RPMI7951 (cell line): ENCODE measurements at places on chromosomes 16 and 17. TPM values are rescaled to one million over a fixed set of nuclear protein-coding genes. Genes with fewer than 3 reads are reported as not detected.

The KRT39 gene
- total RNA-seq: 0.24 TPM in 1 of 2 replicates, not detected in the other

The NPTX1 gene
- total RNA-seq: 2.5 and 4.6 TPM in 2 replicates

The TNK1 gene
- 0.60 and 0.78 TPM in 2 replicates for total RNA-seq

The ATP2A1 gene
- total RNA-seq: 0.20 TPM in 1 of 2 replicates, not detected in the other

The PARD6A gene
- total RNA-seq: 1.6 and 1.9 TPM in 2 replicates

The CCR7 gene
- not detected in 2 replicates for total RNA-seq

The GPR142 gene
- total RNA-seq: not detected in 2 replicates

The CNTNAP1 gene
- 9.6 and 10.2 TPM in 2 replicates for total RNA-seq

The QRICH2 gene
- 0.48 and 0.59 TPM in 2 replicates for total RNA-seq

The APPBP2 gene
- 18.7 and 20.3 TPM in 2 replicates for total RNA-seq

The ZNF385C gene
- total RNA-seq: not detected in 2 replicates

The POLR2A gene
- total RNA-seq: 15.4 and 22.3 TPM in 2 replicates

The VAT1L gene
- total RNA-seq: 53.7 and 62.0 TPM in 2 replicates

The PDIA2 gene
- 0.84 TPM in 1 of 2 replicates, not detected in the other for total RNA-seq

The CSNK2A2 gene
- total RNA-seq: 15.6 and 15.8 TPM in 2 replicates

The TBKBP1 gene
- total RNA-seq: 0.48 and 1.3 TPM in 2 replicates

The SHISA9 gene
- total RNA-seq: 0.10 and 0.12 TPM in 2 replicates

The FN3K gene
- total RNA-seq: 0.68 TPM in 1 of 2 replicates, not detected in the other

The MYH4 gene
- total RNA-seq: not detected in 2 replicates

The RANBP10 gene
- total RNA-seq: 2.6 and 2.9 TPM in 2 replicates

The KRT9 gene
- total RNA-seq: not detected in 2 replicates

The PRKCB gene
- not detected in 2 replicates for total RNA-seq

The RND2 gene
- not detected in 2 replicates for total RNA-seq

The GNG13 gene
- total RNA-seq: not detected in 2 replicates

The SNAI3 gene
- total RNA-seq: not detected in 2 replicates

The FAM20A gene
- total RNA-seq: 0.36 and 0.68 TPM in 2 replicates

The CRHR1 gene
- not detected in 2 replicates for total RNA-seq

The PRSS27 gene
- 0.29 and 1.1 TPM in 2 replicates for total RNA-seq

The TPSD1 gene
- not detected in 2 replicates for total RNA-seq

The TERF2IP gene
- total RNA-seq: 41.8 and 42.8 TPM in 2 replicates

The SLC6A2 gene
- total RNA-seq: 0.10 TPM in 1 of 2 replicates, not detected in the other

The KRT20 gene
- total RNA-seq: not detected in 2 replicates

The NPIPB2 gene
- 1.3 and 5.0 TPM in 2 replicates for total RNA-seq

The OR1A1 gene
- total RNA-seq: not detected in 2 replicates

The CCDC40 gene
- total RNA-seq: 1.3 and 1.6 TPM in 2 replicates

The PVALEF gene
- not detected in 2 replicates for total RNA-seq

The KRTAP4-3 gene
- total RNA-seq: not detected in 2 replicates

The FNDC8 gene
- total RNA-seq: not detected in 2 replicates

The HSD17B1 gene
- total RNA-seq: 0.68 and 1.4 TPM in 2 replicates

The FBXO39 gene
- not detected in 2 replicates for total RNA-seq

The HS3ST4 gene
- not detected in 2 replicates for total RNA-seq

The CRYBA1 gene
- total RNA-seq: not detected in 2 replicates

The IGSF6 gene
- total RNA-seq: not detected in 2 replicates

The SCARF1 gene
- 0.12 and 0.20 TPM in 2 replicates for total RNA-seq

The TSR1 gene
- 51.5 and 52.8 TPM in 2 replicates for total RNA-seq

The SDK2 gene
- 1.1 and 1.6 TPM in 2 replicates for total RNA-seq

The IKZF3 gene
- not detected in 2 replicates for total RNA-seq

The NKD1 gene
- total RNA-seq: 13.6 and 14.2 TPM in 2 replicates

The DYNLRB2 gene
- not detected in 2 replicates for total RNA-seq

The MYL4 gene
- total RNA-seq: not detected in 2 replicates

The TRIM72 gene
- total RNA-seq: not detected in 2 replicates
